ENCODE measurements at places on chromosomes 1 and 21. TPM values are rescaled to one million over a fixed set of nuclear protein-coding genes. Genes with fewer than 3 reads are reported as not detected.

ZBTB18 gene
- 17.4 TPM for total RNA-seq

CFHR4 gene
- total RNA-seq, result not detected

ACTL8 gene
- total RNA-seq, result not detected

PBX1 gene
- total RNA-seq, result 11.3 TPM

AK5 gene
- total RNA-seq, result 77.0 TPM

Data from regular cardiac myocyte (primary cell).